ENCODE measurements at places on chromosomes 5 and 9.

DNA sequence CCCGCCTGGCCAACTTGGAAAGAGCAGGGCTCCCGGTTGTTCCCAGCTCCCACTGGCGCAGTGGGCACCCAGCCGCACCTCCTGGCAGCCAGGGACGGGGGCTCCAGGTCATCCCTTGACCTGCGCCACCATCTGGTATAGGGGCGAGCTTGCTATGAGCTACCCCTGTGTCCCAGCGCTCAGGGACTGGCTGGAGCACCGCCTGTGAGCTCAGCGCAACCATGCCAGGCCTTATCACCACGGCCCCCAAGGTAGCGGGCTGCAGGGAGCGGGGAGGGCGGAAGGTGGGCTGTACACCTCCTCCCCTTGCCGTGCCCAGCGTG is 15.4 kb upstream of the RASA1 start:
- no peak for DNase-seq

DNA sequence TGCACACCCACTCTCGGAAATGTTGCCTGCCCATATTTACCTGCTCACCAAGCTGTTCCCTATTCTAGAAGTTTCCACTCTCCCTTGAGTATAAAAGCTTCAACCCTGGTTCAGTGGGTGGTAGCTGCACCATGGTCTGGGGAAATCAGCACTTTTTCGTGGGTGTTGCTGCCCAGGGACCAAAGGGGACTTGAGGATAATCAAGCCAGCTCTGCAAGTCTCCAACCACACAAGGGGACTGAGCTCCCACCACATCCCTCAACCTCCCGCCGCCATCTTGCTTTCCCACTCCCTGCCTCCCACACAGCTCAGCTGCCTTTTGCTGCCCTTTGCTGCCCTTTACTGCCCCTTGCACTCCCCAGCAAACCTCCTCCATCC is 210.0 kb downstream of the AUH start:
- no peak for DNase-seq

GRCh38 chr9:136563646-136564325 is 17.9 kb upstream of the NOTCH1 start:
- DNase-seq: no peak

- DNase-seq: no peak
Measured at GRCh38 chr9:104907278-104907951, 20.5 kb downstream of the ABCA1 start.

DNA sequence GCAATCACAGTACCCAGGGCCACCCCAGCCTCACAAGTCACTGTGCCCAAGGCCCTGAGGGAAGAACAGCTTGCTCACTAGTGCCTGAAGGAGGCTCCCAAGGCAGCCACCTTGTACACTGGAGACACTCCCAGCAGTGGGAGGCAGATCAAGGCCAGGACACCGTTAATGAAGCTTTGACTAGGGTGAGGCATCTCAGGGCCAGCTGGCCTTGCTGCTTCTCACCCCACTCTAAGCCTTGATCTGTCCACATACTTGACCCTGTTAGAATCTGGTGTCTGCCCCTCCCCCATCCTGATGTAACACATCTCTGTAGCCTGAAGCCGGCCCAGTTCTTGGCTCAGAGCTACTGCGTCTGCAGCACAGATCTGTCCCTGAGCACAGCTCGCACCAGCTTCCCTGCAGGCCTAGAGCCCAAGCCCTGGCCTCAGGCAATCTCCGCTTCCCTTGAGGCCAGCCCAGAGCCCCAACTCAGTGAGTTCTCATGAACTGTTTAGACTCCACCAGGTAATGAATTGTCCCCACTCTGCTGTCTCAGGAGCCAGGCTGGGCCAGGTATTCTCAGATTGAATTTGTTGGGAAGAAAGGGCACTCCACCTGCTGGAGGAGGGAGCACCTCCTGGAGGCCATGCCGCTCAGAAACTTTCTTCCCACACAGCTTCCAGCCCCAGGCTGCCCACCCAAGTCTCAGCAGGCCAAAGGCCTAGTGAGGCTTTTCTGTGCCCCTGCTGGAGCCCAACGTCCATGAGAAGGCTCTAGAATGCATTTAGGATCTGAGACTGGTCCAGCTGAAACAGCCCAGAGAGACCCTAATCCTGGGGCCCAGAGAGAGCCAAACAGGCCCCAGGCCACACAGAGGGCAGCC is 13.4 kb upstream of the JADE2 start:
- peak; percentile 71 for DNase-seq

DNA sequence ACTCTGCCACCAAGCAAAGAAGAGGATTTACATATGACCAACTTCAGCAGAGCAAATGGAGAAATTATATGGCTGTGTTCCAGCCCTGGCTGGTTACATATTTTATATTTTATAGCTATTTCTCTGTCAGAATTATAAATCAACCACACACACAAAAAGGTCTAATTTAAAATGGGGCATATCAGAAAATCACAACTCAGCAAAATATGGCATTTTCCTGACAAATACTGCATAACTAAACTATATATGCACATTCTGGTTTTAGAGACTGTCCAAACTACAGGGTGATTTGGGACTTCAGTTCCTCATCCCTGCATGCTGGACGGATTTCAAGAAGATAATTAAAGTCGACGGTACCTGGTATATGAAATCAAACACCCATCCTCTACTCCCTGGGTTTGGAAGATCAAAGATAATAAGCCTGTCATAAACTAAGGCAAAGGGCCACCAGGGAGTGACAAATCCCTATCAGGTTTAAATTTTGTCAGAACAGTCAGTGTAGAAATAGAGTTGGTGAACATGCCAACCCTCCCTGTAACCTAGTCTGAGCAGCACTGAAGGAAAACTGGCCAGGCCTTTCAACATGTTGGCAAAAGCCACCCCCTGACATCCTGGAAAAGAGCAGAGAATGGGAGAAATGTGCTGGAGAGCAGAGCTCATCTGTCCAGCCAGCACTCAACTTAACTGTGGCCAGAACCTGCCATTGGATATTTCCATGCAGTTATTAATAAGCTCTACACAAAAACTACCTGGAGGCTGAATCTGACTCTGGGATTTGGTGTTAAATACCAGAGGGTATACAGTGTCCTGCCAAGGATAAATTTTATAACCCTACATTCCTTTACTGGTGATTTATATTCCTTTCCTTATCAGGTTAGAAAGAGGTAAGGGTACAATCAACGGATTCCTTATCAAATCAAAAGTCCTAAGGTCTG is 235.7 kb downstream of the ENC1 start:
- no peak for DNase-seq

- peak; percentile 71 for DNase-seq
Measured at GRCh38 chr9:116860509-116861120, 173.5 kb downstream of the TRIM32 start.

GRCh38 chr9:105233873-105234272 is 10.6 kb upstream of the SLC44A1 start:
- DNase-seq: no peak

DNA sequence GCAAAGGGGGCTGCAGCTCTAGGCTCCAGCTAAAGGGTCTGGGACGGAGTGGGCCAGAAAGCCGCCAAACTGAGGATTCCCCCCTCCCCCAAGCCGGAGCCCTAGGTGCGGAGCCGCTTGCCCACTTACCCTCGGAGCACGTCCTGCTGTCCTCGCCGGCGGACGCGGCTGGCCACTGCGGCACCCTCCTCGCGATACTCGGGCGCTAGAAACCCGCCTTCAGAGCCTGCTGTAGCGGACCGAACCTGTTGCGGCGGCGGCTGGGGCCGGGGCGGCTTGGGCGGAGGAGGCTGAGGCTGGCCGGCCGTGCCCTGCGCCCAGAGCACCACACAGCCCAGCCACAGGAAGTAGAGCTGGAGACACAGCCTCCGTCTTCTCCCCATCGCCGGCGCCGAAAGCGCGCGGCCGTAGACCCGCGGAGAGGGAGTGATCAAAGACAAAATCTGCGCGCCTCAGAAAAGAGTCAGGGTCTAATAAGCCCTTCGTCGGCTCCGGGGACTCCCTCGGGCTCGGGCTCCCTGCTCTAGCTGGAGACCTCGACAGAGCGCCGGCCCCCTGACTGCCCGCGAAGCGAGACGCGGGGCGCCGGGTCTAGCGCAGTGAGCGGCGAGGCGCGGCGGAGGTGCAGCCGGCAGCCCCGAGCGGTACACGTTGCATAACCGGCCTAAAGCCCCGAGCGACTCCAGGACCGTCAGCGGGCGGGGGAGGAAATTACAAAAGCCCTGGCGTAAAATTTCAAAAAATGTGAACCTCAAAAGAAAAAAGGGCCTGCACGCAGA is 635 bp downstream of the FBN2 start:
- DNase-seq: no peak

DNA sequence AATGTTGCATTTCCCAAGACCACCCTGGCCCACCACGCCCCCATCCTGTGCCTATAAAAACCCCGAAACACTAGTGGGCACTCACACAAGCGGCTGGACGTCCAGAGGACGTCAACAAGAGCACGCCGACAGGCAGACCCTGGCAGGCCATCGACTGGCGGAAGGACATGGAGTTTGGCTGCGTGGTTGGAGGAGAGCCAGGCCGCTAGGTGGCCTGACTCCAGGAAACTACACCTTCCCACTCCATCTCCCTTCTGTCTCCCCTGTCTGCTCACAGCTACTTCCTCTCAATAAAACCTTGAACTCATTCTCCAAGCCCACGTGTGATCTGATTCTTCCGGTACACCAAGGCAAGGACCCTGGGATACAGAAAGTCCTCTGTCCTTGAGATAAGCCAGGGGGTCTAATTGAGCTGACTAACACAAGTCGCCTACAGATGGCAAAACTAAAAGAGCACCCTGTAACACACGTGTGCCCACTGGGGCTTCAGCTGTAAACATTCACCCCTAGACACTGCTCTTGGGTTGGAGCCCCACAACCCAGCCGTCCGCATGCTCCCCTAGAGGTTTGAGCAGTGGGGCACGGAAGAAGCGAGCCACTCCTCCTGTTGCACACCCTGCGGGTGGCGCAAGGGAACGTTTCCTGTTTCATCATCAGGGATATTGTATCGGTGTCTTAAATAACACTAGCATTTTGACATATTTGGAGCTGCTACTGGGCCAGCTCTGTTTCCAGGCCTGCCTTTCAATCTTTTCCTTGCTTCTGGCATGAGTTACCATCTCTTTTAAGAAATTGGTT is 54.5 kb upstream of the TAF11L2 start:
- DNase-seq: no peak

- no peak for DNase-seq
Measured at GRCh38 chr9:93964685-93965084, 9.5 kb upstream of the BARX1 start.

- no peak for DNase-seq
Measured at GRCh38 chr5:45113726-45114125, 305.0 kb downstream of the MRPS30 start.
